H9 (cell line): ENCODE measurements at places on chromosomes 2 and 18.

GRCh38 chr2:218284106-218284811 lies 8.0 kb downstream of the TMBIM1 start:
- DNase-seq: no peak

DNA sequence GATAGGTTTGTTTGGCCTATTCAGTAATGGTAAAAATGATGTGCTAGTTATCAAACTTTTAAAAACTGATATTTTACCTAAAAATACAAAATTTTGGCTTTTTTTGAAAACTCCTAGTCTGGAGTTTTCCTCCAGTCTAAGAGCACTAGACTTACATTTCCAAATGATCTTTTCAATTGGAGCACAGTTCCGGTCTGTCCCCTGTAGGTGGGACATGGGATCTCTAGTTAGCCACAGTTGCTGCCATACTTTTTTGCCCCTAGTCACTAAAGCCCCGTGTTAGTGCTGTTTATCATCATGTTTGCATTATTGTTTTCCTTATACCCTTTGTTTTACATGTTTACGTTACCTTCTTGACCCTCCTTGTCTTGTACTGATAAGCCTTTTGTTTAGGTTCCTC lies 52.4 kb downstream of the RELCH start:
- no peak for DNase-seq

- DNase-seq: no peak
Measured at GRCh38 chr18:23927821-23928746, 86.5 kb upstream of the TTC39C start.

DNA sequence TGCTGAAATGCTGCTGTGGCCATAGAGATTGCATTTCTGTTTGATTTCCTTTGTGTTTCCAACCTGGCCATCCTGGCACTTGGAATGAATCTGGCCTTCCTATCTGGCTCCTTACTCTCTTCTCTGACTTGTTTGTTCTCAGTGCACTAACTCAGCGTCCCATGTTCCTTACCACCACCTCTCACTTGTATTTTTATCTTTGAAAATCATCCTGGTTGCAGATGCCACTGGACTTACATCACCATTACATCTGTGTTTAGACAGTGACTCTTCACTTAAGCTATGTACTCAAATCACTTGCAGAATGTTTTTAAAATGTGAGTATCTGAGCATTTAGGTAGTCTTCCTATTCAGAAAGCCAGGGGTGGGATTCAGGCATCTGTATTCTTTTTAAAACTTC lies 239.5 kb downstream of the WDR7 start:
- no peak for DNase-seq

DNA sequence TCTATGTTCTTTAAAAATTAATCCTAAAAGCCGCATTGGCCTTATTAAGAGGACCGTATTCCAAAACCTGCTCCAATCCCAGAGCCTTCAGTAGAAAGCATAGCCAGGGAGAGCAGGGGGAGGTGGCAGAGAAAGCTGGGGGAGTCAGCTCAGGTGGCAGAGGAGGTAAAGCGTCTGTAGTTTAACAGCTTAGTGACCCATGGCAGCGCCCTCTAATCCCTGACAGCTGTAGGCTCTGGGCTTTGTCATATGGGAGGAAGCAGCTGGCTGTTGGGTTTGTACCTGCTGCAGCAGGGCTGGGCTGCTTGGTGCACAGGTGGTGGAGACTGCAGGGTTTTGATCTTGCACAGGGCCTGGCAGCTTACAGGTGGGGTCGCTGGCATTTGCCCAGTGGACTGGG lies 50.6 kb downstream of the THNSL2 start:
- DNase-seq: peak; percentile 28

DNA sequence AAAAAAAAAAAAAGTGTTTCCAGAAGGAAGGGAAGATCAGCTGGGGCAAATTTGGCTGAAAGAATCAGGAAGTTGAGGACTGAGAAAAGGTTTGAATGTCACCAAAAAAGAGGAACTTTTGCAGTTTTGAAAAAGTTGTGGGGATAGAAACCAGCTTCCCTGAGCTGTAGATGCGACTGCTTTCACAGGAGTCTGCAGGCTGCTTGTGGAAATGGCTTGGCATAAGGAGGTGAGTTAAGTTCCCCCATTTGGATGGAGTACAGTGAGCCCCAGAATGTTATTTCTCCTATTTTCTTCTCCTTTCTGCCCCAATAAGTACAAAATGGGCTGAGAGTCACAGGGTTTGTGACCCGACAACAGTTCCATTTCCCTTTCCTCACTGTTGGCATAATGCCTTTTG lies 16.5 kb upstream of the ME2 start:
- DNase-seq: no peak

- DNase-seq: no peak
Measured at GRCh38 chr2:100320547-100321178, 1.6 kb downstream of the LONRF2 start.

GRCh38 chr18:25875551-25876240 lies 214.7 kb downstream of the SS18 start:
- no peak for DNase-seq

- DNase-seq: no peak
Measured at GRCh38 chr2:428591-428990, 140.7 kb upstream of the ALKAL2 start.

- no peak for DNase-seq
Measured at GRCh38 chr2:119486886-119487285, 37.4 kb downstream of the SCTR start.

- DNase-seq: no peak
Measured at GRCh38 chr2:50097148-50097547, 934.8 kb downstream of the NRXN1 start.

DNA sequence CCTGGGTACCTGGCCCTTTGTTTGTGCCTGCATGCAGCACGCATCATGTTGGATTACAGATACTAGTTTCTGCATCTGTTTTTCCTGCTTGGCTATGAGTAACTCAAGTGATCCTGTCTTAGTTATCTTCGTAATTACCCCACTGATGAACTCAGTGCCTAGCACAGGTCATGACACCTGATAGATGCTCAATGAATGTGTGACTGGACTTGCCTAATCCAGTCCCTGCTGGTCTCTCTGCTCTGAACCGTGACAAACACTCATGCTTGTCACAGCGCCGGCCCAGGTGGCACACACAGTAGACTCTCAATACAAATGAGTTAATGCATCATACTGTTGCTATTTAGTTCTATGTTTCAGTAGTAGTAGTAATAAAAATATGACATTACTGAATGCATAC lies 31.2 kb upstream of the NTSR2 start:
- DNase-seq: no peak

GRCh38 chr2:190126798-190127197 lies 64.3 kb upstream of the MSTN start:
- no peak for DNase-seq

DNA sequence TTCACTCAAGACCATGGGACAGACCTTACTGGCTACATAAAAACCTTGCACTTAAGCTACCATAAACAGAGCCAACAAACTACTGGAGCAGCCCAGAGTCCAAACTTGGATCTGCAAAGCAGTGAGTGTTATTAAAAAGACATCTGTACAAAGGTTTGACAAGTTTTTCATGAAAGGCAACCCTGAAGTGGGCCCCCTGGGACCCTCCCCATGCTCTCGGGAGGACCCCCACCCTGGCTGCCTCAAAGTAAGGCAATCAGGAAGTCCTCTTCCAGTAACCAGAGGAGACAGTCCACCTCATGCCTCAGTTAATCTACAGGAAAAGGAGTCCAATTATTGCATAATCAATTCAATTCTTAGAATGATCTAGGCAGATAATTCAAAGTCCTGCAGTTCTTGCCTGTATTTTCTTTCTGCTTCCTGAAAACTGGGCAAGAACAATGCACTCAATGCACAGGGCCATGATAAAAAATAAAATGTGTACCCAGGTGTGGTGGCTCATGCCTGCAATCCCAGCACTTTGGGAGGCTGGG lies 69.7 kb downstream of the TBC1D8 start:
- no peak for DNase-seq

DNA sequence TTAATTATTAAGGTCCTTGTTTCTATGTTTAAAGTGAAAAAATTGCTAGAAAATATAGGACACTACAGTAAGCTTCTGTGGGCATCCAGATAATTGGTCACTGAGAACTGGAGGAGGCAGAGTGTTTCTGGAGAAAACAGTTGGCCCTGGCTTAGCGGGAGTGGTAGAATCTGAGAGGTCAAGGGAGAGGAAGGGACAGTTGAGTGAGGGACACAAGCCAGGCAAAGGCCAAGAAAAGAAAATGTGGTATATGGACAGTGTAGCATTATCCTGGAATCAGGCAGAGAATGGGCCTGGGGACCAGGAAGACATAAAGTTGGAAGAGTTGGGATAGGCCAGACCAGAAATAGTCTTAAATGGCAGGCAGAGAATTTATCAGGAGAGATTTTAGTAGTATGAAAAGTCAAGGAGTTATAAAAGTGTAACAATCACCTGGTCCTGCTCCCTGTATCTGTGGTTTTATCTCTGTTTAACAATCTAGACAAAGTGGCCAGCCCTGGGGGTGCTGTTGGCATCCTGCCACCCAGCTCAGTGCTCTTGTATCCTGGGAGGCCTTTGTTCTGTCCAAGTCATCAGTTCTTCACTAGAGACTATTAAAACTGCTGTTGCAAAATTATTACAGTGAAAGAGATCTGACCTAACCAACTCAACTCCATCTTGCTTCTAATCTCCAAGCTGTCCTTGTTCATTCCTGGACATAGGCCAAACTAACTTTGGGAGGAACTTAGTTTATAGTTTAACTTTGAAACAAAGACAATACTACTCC lies 15.4 kb upstream of the MSGN1 start:
- DNase-seq: no peak

- DNase-seq: no peak
Measured at GRCh38 chr2:74164761-74165160, 13.9 kb downstream of the MOB1A start.

DNA sequence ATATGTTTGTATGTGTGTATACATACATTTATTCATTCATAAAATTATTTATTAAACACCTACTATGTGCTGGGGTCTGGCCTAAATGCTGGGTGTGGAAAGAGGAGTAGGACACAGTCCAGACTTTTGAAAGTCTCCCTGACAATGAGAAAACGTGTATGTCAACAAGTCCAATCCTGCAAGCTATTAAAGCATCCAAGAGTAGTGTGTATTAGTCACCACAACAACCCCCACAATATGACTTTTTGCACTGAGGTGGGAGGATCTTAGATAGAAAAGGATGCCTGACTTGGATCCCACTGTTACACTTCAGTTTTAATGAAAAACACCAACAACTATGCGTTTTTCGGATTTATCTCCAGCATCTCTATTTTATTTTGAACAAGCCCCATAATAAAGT lies 446.4 kb downstream of the EPHA4 start:
- DNase-seq: no peak

DNA sequence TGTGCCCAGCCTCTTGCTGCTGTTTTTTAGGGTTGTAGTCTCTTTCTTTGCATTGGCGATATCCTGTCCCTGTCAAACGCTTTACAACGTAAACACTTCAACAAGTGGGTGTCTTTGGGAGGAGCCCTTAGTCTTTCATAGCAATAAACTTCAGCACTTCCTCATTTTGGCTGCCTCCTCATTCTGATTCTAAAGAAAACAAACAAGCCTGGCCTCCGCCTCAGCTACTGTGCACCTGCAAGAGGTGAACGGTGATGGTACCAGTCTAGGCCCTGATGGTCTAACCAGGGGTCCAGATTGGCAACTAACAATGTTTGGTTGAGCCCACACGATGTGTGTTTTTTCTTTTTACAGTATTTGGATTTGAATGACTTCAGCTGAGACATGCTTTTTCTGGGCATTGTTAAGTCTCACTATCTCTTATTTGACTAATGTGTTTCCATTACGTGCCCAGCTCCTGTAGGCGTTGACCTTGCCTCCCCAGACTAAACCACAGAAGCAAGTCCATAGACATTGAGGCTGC lies 53.2 kb upstream of the CUL3 start:
- no peak for DNase-seq

DNA sequence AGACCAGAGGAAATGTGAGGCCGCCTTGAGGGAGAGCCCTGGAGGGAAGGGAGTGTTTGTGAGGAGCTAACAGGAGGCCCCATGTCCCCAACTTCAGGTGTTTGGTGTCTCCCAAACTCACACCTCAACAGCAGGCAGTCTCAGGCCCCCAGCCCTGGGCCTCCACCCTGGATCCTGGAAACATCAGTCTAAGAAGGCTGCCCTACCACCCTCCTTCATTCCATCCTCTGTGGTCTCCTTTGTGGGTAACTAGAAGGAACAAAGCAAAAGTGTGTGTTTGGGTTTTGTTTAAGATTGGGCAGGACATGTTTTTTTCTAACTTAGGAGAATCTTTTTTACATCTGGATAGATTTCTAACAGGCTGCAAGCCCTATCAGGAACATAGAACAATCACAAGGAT lies 404.3 kb downstream of the BCL11A start:
- DNase-seq: no peak

DNA sequence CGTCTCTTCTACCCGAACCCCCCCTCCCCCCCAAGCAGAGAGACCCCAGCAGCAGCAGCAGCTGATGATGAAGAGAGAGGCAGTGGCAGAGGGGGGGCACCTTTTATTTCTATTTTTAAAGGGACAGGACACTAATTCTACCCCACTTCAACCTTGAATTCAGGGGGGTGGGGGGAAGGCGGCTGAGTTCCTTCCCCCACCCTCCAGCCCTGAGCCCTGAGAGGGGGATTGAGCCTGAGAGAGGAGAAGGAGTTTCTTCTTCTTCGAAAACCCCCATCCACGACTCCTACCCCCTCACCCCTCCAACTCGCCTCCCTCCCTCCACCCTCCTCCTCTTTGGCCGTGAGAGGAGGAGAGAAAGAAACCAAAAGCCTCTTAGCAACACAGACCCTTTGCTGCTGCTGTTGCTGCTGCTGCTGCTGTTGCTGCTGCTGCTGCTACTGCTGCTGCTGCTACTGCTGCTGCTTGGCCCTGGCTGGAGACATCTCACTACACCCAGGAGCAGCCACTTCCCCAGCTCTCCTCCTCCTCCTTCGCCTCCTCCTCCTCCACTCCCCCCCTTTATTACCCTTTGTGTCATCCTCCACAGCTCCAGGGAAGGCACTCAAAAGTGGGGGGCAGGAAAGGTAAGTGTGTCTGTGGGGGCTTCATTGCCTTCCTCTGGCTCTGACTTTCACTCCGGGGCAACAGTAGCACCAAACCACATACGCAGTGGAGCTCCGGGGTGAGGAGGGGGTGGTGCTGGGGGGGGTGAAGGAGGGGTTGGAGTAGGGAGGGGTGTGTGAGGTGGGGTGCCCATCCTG lies at the start of gene MBD5:
Gene MBD5, plus strand, starts transcription at position 33 of the 803 bp plus-strand sequence.
- peak; percentile 67 for DNase-seq

GRCh38 chr2:136013955-136014354 lies 28.5 kb upstream of the DARS1 start:
- DNase-seq: no peak

- DNase-seq: no peak
Measured at GRCh38 chr2:172280571-172281361, 146.6 kb upstream of the ITGA6 start.
